ENCODE measurements at places on chromosomes 5 and 9. TPM values are rescaled to one million over a fixed set of nuclear protein-coding genes. Genes with fewer than 3 reads are reported as not detected.

GRCh38 chr9:88988796-88989641, 2.2 kb upstream of the S1PR3 start:
- DNase-seq: peak; percentile 55

DNA sequence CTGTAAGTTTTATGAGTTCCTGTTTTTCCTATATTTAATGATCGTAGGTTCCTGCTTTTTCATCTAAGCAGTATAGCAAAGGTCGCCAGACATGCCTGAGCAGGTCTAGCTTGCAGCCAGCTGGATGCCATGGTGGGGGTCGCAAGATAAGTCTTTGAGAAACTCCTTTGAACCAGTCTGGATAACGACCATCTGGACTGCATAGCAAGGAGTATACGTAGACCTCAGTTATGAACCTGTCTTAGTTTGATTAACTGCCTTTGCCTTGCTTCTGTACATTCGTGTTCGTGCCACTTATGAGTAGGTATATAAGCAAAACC, 8.4 kb upstream of the SPATA31E1 start:
- DNase-seq: no peak

GRCh38 chr5:17249029-17249634, 31.7 kb downstream of the BASP1 start:
- peak; percentile 98 for DNase-seq

Gene FOXD4L4
- total RNA-seq: 0.07 TPM

Gene SPINK13
- total RNA-seq: not detected

Gene NTRK2
- 1.1 TPM for total RNA-seq

Gene FBLL1
- total RNA-seq: 0.81 TPM

GRCh38 chr9:68805890-68806517, 101.0 kb downstream of the PIP5K1B start:
- DNase-seq: no peak

DNA sequence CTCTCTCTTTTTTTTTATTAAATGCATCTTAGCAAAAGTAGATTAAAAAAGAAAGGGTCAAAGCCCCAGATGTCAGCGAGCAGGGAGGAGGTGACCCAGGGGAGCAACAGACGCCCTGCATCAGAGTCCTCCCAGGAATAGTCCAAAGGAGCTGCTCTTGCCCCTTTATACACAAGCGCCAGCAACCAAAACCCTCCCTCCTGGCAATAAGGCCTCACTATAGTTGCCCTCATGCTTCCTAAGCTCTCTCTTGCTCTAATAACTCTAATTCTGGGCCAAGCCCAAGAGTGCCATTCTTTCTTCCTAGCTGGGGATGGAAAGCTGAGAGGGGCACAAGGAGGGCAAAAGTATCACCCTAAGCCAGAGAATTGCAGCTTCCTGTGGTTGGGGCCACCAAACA, 26.3 kb downstream of the PCDHGC5 start:
- no peak for DNase-seq

Gene AGXT2
- 0.07 TPM for total RNA-seq

Gene HSPB3
- 4.9 TPM for total RNA-seq

Gene CYSRT1
- total RNA-seq: 0.44 TPM

GRCh38 chr5:89011778-89012711, 129.1 kb upstream of the MEF2C start:
- no peak for DNase-seq

Gene ANKRD31
- total RNA-seq: 0.02 TPM

- DNase-seq: no peak
These were observed 69.8 kb downstream of the MAPKAP1 start for GRCh38 chr9:125637241-125637640.

DNA sequence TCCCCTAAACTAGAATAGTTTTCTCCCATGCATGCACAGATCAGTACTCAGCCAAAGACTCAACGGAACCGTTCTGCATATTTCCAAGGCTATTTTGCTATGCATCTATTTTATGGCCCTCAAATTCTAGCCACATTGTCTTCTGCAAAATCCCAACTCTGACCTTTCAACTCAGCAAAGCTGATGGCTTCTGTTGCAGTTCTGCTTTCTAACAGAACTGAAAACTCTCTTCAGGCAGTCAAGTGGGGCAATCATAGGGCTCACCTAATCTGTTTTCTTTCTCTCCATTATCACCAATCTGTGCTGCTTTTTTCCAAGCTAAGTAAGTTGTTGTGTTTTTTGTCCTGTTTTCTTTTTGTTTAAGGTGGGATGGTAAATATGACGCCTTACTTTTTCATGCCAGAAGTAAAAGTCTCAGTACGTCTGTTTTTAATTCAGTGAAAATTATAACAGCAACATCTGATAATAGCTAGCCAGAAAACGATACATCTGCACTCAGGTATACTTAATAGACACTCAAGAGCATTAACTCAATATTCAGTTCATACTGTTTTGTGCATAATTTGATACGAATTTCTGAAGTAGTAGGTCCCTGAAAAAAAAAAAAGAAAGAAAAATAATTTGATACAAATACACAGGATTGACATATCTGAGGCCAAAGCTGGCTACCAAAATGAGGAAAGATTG, 454.3 kb downstream of the TLE1 start:
- no peak for DNase-seq

DNA sequence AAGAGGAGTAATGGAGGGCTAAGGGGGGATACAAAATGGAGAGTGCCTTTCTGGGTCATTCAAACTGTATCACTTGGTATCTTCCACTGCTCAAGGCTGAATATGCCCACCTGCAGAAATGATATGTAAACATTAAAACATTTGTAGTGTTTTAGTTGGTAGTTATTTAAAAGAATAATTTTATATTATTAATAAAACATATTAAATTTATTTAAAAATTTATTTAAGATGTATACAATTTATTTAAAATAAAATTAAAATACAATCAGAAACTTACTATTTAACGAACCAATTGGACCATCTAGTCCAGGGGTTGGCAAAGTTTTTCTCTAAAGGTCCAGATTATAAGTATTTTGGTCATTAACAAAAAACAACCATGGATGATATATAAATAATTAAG, 308.5 kb downstream of the PLK2 start:
- no peak for DNase-seq

- DNase-seq: no peak
These were observed 2.4 kb upstream of the ARHGEF37 start for GRCh38 chr5:149578896-149579295.
